GM12878 (cell line): ENCODE measurements at places on chromosomes 6 and 20. TPM values are rescaled to one million over a fixed set of nuclear protein-coding genes. Genes with fewer than 3 reads are reported as not detected.

GRCh38 chr6:140540743-140541142, 1166.3 kb upstream of the CITED2 start:
- H3K27me3 ChIP-seq: no peaks in the 10 kb centered on the region
- no peaks in the 10 kb centered on the region for H3K36me3 ChIP-seq
- H3K4me1 ChIP-seq: no peaks in the 10 kb centered on the region
- no peak overlapping the region for H3K4me3 ChIP-seq

GRCh38 chr6:47152666-47153403, 110.7 kb upstream of the ADGRF1 start:
- H3K4me3 ChIP-seq: no peak overlapping the region
- no peak for DNase-seq
- no peaks in the 10 kb centered on the region for H3K36me3 ChIP-seq
- peaks cover 6% of the 10 kb centered on the region; the same call in 1 of the 2 replicates for H3K27me3 ChIP-seq

Gene THBS2
- 0.05 and 0.10 TPM in 2 replicates for total RNA-seq

- no peaks in the 10 kb centered on the region for H3K27me3 ChIP-seq
- no peaks in the 10 kb centered on the region for H3K4me1 ChIP-seq
- H3K27ac ChIP-seq: no peak overlapping the region
- H3K36me3 ChIP-seq: peaks cover 14% of the 10 kb centered on the region; the same call in 1 of the 2 replicates
These were observed 6.7 kb downstream of the LRRC73 start for GRCh38 chr6:43503443-43503842.

DNA sequence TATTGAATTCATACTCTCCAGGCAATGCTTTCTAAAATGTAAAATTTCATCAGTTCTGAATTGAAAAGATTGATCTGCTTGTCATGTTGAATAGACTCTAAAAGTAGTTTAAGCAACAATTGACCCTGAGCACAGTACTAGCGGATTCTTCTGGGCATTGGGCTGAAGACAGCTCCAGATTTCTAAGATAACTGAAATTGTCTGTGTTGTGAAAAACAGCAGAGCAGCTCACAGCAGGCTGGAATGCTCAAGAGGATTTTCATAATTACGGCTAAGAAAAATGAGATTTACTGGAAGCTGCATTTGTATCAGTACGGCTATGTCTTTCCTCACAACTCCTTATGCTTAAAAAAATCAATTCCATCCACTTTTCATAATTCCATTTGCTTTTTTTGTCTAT, 373.7 kb downstream of the HACE1 start:
- H3K4me1 ChIP-seq: no peaks in the 10 kb centered on the region
- no peak overlapping the region for H3K27ac ChIP-seq
- no peaks in the 10 kb centered on the region; the same call in 1 of the 2 replicates for H3K27me3 ChIP-seq
- no peaks in the 10 kb centered on the region for H3K36me3 ChIP-seq
- H3K4me3 ChIP-seq: no peak overlapping the region

GRCh38 chr20:49384437-49385434, 97.7 kb downstream of the KCNB1 start:
- H3K36me3 ChIP-seq: no peaks in the 10 kb centered on the region
- no peaks in the 10 kb centered on the region for H3K4me1 ChIP-seq
- H3K27me3 ChIP-seq: no peaks in the 10 kb centered on the region
- H3K27ac ChIP-seq: no peak overlapping the region
- H3K4me3 ChIP-seq: no peak overlapping the region

GRCh38 chr20:52342913-52343312, 151.3 kb upstream of the ZFP64 start:
- no peak overlapping the region for H3K27ac ChIP-seq
- no peak for DNase-seq
- no peak overlapping the region for H3K4me3 ChIP-seq
- no peaks in the 10 kb centered on the region for H3K36me3 ChIP-seq

DNA sequence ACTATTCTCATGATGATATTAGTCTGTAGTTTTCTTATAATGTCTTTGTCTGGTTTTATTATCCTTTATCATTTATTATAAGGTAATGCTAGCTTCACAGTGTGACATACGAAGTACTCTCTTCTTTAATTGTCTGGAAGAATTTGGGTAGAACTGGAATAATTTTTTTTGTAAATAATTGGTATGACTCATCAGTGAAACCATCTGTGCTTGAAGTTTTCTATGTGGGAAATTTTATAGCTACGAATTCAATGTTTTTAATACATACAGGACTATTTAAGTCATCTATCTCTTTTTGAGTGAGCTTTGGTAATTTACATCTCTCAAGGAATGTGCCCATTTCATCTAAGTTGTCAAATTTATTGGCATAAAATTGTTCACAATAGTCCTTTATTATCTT, 86.3 kb downstream of the SOD2 start:
- no peaks in the 10 kb centered on the region for H3K4me1 ChIP-seq
- H3K27me3 ChIP-seq: no peaks in the 10 kb centered on the region
- no peaks in the 10 kb centered on the region for H3K36me3 ChIP-seq
- no peak for DNase-seq

Gene CLPSL1
- not detected in 2 replicates for total RNA-seq

GRCh38 chr6:129236001-129236517, 353.1 kb downstream of the LAMA2 start:
- no peak overlapping the region for H3K4me3 ChIP-seq
- H3K36me3 ChIP-seq: no peaks in the 10 kb centered on the region
- peaks cover 14% of the 10 kb centered on the region for H3K4me1 ChIP-seq
- no peak overlapping the region for H3K27ac ChIP-seq
- no peak for DNase-seq

DNA sequence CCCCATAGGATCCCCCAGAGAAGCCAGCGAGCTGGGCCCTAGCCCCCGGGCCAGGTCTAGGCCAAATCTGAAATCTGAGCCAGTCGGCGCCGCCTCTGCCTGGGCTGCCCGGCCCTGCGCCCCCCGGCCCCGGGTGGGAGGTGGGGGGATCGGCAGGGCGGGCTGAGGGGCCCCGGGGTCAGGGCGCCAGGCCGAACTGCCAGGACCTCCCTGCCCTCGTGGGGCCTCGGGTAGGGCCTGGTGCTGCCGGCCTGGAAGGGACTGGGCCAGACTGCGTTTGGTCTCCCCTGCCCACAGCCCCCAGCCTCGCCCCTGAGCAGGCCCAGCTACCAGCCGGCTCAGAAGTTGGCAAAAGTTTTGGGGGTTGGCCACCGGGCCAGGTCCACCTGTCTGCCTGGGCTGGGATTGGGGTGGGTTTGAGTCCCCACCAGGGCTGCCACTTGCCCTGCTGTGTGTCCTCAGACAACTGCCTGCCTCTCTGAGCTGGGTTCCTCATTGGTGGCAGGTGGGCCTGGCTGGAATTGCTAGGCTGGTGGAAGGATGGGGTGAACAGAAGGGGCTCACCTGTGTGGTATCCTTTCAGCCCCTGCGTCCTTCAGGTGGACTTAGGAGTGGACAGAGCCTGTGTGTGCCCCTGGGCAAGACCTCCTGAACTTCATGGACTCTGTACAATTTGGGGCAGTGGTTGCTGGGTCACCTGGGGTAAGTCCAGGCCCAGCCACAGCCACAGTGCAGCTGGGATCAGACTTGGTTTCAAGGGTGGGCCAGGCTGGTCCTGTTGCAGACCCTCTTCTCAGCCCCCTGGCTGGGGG, 801 bp downstream of the SRC start:
- DNase-seq: no peak
- peak overlapping the region; percentile 90 for H3K27ac ChIP-seq
- peaks cover 14% of the 10 kb centered on the region; the same call in 1 of the 2 replicates for H3K36me3 ChIP-seq

Gene LY6G6C
- not detected in 2 replicates for total RNA-seq

DNA sequence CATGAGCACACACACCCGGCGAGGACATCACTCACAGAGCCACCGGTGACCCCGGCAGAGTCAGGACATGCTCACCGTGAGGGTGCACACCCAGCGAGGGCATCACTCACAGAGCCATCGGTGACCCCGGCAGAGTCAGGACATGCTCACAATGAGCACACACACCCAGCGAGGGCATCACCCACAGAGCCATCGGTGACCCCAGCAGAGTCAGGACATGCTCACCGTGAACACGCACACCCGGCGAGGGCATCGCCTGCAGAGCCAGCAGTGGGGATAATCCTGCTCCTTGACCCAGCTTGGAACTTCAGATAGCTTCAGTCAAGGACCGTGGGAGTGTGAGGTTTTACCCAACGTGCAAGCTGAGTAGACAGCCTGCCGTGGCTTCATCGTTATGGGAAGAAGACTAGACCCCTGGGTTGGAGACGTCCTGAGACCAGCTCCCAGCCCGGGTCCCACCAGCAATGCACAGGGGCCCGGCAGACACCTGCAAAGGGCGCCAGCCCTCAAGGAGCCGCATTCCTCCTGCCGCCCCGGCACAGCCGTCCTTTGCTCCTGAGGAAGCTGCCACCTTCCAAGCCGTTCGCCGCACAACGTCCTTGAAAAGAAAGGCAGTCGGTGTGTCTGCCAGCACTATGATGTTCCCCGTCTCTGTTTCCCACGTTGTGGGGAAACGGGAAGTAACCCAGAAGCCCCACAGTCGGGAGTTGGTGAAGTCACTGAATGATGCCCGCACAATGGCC, 192.3 kb downstream of the DLL1 start:
- H3K27ac ChIP-seq: no peak overlapping the region
- H3K36me3 ChIP-seq: no peaks in the 10 kb centered on the region
- no peak overlapping the region for H3K4me3 ChIP-seq
- no peaks in the 10 kb centered on the region for H3K27me3 ChIP-seq

Gene BPIFB6
- total RNA-seq: not detected in 2 replicates
